ENCODE measurements at places on chromosomes 16 and 17.

DNA sequence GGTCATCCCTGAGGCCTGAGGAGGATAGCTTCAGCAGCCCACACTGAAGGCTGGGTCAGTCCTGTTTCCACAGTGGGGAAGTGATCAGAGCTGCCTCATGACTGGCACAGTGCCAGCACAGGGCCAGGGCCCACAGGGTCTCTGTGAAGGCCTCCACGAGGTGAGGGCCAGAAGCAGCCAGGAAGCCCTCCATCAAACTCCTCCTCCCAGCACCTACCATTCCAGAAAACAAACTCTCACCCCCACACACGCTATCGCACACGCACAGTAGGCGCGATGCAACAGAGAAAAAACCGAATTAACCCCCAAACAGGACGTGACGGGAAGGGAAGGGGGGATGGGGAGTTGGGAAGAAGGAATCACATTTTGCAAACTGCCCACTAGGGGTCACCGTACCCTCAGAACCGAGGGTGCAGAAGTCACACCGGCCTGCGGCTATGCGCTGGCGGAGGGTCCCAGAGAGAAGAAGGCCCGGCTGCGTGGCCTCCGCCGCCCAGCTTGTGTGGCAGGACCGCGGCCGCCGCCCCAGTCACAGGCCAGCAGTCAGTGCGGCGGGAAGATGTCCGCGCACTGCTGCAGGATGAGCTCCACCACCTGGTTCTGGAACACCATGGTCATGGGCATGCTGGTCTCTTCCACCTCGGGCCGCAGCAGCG lies 37.6 kb downstream of the ARHGAP27 start:
- DNase-seq: peak; percentile 18

- DNase-seq: no peak
Observed at GRCh38 chr16:24051125-24051524, 205.0 kb upstream of the CACNG3 start.

DNA sequence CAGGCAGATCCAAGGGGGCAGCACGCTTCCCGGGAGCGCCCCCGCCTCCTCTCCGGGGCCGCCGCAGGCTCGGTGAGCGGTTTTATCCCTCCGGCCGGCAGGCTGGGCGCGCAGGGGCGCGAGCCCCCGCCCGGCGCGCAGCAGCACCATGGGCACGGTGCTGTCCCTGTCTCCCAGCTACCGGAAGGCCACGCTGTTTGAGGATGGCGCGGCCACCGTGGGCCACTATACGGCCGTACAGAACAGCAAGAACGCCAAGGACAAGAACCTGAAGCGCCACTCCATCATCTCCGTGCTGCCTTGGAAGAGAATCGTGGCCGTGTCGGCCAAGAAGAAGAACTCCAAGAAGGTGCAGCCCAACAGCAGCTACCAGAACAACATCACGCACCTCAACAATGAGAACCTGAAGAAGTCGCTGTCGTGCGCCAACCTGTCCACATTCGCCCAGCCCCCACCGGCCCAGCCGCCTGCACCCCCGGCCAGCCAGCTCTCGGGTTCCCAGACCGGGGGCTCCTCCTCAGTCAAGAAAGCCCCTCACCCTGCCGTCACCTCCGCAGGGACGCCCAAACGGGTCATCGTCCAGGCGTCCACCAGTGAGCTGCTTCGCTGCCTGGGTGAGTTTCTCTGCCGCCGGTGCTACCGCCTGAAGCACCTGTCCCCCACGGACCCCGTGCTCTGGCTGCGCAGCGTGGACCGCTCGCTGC lies 832 bp downstream of the CDK5R1 start:
- DNase-seq: no peak

DNA sequence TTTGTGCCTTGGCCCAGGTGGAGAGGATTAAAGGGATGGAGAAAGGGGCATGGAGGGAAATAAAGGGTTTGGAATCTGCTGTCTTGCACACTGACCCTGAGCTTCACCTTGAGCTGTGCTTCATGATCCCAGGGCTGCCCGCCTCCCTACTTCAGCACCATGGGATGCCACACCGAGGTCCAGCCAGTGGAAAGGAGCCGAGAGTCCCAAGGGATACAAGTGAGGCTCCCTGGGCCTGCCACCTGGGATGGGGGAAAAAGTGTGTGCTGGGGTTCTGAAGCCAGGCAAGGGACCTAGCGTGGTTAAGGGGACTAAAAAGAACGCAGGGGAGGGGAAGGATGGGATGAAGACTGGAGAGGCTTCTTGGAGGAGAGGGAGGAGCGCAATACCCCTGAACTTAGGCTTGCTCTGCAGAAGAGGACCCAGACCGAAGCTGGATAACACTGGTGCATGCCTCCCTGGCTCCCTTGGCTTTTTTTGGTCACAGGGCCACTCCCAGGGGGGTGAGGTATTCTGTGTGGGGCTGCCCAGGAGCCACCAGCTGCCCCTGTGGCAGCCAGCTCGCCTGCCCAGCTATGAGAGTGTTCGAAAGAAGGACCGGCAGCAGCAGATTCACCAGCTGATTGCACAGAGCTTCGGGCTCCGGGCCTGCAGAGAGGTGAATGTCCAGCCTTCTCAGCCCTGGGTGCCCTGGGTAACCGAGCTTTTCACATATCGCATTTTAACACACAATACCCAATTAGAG lies 7.2 kb downstream of the MRPL27 start:
- DNase-seq: no peak

DNA sequence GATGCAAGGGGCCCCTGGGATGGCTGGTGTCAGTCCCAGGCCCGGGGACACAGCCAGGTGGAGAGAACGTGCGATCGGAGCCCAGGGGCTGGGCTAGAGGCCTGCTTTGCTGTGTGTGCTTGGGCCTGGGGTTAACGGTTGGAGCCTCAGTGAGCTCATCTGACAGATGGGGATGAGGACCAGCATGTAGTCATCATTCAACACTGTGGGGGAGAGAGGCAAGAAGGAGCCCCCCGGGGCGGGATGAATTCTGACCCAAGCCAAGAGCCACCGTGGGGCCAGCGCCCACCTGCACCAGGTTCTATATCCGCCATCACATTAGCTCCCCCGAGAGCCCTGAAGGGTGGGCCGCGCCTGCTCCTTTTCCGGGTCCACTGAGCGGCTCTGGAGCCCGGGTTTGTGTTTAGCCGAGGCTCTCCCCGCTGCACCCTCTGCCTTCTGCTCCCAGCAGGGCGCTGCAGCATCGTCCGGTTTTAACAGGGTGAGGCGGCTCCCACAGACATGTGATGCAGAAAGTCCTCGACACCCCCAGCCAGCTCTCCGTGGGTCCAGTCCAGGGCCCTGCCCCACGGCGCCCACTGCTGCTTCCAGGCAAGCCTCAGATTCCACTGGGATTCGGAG lies 365.7 kb downstream of the SEC14L1 start:
- DNase-seq: no peak

GRCh38 chr16:48471435-48471834 lies 86.2 kb upstream of the SIAH1 start:
- DNase-seq: no peak

- DNase-seq: no peak
Observed at GRCh38 chr16:46712911-46713310, 23.5 kb downstream of the ORC6 start.

DNA sequence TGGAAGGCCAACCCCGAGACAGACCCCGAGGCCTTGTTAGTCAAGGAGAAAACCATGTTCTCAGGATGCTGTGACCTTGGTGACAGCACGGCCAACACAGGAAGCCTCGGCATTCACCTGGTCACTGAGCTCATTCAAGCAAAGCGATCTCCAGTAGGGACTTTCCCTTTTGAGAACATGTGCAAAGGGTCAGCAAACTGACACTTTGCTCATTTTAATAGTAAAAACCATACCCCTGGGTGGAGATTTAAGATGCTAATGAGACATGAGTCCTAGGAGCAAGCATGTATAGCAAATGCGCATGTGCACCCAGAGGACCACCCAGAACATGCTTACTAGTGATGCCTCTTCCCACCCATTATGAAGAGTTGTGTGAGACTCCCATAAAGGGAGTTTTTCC lies 5.7 kb upstream of the SULT1A2 start:
- no peak for DNase-seq

DNA sequence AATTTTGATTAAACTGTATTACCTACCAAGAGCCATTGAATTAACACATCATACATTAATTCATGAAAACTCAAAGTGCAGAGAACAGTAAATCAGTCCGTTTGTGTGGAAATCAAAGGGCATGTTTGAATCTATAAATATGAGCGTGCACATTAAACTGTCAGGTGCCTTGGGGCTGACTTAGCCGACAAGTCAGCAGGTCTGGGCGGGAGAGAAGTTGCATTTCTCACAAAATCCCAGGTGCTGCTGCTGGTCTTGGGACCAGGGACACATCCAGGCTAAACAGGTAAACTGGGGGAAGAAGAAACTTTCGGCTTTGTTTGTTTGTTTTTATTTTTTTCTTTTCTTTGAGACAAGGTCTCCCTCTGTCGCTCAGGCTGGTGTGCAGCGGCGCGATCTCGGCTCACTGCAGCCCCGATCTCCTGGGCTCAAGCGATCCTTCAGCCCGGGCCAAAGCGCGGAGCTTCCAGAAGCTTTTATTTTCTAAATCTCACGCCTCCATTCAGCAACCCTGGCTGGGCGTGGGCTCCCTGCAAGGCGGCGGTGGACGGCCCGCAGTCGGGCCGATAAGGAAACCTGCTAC lies 213.9 kb downstream of the MRTFB start:
- no peak for DNase-seq

DNA sequence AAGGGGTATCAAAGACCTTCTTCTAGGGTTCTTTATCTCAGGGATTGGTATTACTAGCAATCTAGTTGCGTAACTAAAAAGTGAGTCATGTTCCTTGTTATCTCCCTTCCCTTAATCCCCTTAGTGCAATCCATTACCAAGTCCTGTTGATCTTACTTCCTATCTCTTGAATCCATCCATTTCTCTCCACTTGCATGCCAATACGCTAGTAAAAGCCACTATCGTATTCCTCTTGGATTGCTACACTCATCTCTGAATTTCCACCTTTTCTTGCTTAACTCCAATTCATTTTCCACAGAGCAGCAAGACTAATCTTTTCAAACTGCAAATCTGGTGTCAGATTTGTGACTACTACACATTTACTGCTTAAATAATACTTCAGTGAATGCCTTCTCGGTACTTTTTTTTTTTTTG lies 1.8 kb upstream of the ADAT1 start:
- DNase-seq: no peak

DNA sequence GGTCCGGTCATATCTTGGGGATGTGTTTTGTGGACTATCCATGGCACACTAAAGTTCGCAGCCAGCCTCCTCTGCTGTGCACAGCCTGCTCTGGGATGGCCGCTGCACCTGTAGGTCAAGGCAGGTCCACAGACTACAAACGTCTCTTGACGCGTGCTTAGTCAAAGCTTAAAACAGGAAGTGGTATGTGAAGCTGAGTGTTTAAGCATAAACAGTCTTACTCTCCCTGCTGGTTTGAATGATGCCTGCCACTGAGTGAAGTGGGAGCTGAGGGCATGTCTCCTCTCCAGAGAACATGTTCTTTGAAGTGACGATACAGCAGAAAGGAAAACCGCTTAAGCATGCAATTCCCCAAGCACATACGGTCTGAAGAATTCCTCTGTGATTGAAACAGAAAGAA lies 365.6 kb downstream of the SLC39A11 start:
- no peak for DNase-seq

DNA sequence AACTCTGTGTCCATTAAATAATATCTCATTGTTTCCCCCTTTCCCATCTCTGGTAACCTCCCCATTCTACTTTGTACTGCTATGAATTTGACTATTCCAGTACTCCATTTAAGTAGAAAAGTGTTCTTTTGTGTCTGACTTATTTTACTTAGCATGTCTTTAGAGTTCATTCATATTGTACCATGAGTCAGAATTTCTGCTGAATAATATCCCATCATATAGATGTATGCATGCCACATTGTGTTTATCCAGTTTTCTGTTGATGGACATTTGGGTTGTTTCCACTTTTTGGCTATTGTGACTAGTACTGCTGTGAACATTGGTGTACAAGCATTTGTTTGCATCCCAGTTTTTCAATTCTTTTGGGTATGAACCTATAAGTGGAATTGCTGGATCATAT lies 6.0 kb downstream of the PPM1D start:
- no peak for DNase-seq

GRCh38 chr17:81534157-81535006 lies 6.2 kb downstream of the FSCN2 start:
- no peak for DNase-seq

DNA sequence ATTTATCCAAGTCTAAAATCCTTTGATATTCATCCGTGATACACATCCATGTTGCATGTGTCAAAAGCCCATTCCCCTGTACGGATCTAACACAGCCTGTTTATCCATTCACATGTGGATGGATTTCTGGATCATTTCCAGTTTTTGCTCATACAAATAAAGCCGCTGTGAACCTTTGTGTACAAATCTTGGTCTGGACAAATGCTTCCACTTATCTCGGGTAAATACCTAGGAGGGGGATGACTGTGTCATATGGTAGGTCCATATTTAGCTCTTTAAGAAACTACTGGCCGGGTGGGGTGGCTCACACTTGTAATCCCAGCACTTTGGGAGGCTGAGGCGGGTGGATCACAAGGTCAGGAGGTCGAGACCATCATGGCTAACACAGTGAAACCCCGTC lies 6.3 kb upstream of the TBCD start:
- DNase-seq: no peak

DNA sequence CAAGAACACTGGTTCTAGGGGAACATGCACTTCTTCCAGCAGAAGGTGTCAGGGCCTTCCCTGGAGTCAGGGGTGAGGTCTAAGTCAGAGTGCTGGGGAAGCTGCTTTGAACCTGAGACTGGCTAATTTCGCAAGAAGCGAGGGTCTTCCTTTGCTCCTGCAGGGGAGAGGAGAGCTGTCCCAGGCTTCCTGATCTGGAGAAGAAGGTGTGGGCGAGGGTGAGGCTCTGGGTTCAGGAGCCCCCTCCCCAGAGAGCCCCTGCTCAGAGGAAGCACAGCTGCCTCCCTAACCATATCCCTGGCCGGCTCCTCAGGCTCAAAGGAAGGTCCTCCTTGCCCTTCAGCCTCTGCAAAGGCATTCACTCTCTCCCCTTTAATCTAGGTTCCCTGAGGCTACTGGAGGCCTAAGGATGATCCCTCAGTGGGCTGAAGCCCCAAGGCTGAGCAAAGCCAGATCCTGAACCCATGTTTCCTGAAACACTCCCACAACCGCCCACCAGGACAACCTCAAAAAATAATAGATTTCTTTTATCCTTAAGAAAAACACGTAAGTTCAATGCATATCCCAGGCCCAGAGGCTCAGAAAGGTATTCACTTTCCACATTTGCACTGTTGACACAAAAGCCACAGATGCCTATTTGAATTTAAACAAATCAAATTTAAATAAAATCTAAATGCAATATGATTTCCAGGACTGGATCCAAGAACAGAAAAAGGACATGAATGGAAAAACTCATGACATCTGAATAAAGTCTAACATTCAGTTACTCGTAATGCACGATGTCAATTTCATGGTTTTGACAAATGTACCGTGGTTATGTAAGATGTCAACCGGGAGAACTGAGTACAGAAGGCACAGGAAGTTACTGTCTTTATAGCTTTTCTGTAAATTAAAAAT lies 71.5 kb upstream of the RCVRN start:
- DNase-seq: no peak

DNA sequence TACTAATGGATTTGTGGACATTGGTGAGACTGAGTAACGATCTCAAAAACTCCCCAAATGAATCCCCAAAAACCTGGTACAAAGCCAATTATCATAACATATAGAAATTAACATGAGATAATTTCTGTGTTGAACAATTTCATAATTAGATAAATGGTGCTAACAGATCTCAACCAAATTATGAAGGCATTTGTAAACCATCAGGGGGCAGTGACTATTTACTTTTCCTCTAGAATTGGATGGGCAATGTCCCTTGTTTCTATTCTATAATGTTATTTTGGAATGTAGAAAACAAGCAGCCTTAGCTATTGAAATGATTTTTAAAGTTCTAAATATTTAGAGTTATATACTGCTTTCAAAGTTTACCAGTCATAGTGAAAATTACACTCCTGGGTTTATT lies 57.8 kb downstream of the MYH10 start:
- no peak for DNase-seq

GRCh38 chr17:69448431-69449102 lies 34.1 kb downstream of the MAP2K6 start:
- no peak for DNase-seq

Measured in stimulated activated CD4-positive, alpha-beta T cell treated with anti-CD3 and anti-CD28 coated beads, TNF-alpha, amount 100 ng/mL, for 4 hours (primary cell).